Neural crest cell (in vitro differentiated cells): ENCODE measurements at places on chromosomes 7 and 10. TPM values are rescaled to one million over a fixed set of nuclear protein-coding genes. Genes with fewer than 3 reads are reported as not detected.

Gene OR6B1
- not detected in 2 replicates for total RNA-seq

GRCh38 chr10:38038107-38038931 lies 27.8 kb downstream of the ZNF33A start:
- no peak for DNase-seq

Gene NACAD
- 7.2 and 9.7 TPM in 2 replicates for total RNA-seq

- no peak for DNase-seq
Observed at GRCh38 chr7:106012935-106013439, 49.9 kb downstream of the CDHR3 start.

- DNase-seq = no peak
Observed at GRCh38 chr10:131994435-131994834, 12.7 kb upstream of the BNIP3 start.

GRCh38 chr10:73923935-73924598 lies 13.1 kb downstream of the PLAU start:
- DNase-seq = no peak

DNA sequence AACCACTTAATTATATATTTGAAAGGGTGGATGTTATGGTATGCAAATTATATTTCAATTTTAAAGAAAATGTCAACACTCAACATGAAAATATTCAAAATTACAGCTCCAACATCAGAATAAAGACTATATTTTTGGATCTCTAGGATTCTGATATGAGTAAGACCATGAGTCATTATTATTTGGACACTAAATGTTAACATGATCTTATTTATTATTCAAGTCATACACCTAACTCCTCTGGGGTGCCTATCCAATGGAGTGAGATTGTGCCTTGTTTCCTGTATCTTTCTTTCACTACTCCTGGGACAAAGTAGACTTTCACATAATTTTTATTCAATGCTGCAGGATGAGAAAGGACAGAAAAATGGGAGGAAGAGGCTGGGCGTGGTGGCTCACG lies 135.2 kb upstream of the PRSS1 start:
- DNase-seq = no peak

Gene RALA
- 39.2 and 39.5 TPM in 2 replicates for total RNA-seq

Gene MYH16
- not detected in 2 replicates for total RNA-seq

DNA sequence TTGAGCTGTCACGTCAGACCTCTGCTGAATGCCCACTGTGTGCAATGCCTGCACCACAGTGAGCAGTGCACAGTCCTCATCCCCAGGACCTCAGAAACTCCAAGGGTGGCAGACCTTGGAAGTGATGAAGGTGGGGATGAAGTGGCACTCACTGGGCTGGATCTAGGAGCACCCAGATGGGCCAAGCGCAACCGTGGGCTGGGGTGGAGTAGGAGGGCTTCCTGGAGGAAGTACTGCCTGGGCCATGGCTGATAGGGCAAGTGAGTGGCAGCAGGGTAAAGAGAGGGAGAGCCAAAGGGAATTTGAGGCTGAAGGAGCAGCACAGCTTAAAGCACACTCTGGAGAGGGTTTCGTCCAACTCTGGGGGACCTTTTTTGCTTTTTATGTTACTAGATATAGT lies 52.3 kb downstream of the RBM20 start:
- DNase-seq = no peak

DNA sequence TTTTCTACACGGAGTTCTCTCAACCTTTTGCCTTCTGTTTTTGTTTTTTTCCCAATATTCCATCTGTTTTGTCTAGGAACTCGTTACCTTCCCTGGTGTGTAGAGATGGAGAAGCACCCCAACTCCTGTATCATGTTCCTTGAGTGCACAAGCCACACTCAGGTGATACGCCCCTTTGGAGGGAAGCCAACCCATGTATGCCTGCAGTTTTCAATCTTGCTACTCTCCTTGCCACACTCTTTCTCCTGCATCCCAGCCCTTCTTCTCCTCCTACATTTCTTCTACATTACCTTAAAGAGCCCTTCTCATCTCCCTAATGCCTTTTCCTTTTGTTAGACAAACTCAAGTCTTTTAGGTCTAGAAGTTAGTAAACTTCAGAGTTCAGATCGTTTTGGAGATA lies 10.2 kb upstream of the SP4 start:
- no peak for DNase-seq
